ENCODE measurements at places on chromosomes 7 and 10.

DNA sequence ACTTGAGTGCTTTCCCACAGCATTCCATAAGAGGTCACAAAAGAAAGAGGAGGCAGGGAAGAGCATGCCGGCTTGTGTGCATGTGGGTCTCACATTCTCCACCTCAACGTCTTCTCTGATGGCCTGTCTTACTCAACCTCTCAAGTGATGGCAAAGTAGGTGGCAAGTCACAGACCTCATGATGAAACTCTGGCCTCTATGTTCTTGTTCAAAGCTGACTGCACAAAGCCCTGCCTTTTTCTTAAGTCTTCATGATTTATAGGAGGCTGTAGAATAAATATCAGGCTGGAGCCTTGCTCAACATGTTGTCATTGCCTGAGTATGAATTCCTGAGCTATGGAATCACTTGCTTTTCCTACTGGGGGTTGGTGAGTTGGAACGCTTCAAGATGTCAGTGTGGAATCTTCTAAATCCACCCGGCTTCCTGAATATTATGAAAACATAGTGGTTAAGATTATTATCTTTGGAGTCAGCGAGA is 213.6 kb upstream of the INHBA start:
- DNase-seq = no peak

DNA sequence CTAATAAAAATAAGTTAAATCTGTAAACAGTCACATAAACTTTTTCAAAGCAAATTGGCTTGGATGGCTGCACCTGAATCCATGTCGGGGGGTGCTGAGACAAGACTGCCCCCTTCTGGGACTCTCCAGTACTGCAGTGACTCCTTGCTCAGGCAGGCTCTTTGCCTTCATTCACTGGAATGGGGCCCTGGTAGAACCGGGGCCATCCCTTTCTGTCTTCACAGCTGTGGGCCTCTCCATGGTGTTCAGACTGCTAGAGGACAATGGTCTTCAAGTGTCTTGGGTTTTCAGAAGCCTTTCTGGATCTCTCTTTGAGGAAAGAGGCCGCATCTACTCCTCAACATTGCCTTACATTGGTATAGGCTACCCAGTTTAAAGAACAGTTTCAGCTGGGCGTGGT is 16.1 kb upstream of the IMPDH1 start:
- no peak for DNase-seq

DNA sequence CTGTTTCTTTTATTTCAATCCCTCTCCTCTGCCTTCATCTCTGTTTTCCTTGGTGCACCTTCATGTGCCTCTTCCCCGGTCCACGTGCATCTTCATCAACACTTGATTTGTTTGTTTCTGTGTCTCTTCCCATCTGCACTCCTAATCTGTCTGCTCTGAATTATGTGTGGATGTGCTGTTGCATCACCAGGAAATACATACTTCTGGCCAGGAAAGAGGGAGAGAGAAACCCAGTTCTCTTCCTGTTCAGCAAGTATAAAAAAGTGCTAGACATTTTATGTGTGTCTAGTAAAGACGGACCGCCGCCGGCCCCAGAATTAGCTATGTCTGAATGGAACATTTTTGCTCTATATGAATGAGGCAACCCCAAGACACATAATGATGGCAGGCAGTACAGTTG is 93.8 kb downstream of the CALD1 start:
- no peak for DNase-seq

DNA sequence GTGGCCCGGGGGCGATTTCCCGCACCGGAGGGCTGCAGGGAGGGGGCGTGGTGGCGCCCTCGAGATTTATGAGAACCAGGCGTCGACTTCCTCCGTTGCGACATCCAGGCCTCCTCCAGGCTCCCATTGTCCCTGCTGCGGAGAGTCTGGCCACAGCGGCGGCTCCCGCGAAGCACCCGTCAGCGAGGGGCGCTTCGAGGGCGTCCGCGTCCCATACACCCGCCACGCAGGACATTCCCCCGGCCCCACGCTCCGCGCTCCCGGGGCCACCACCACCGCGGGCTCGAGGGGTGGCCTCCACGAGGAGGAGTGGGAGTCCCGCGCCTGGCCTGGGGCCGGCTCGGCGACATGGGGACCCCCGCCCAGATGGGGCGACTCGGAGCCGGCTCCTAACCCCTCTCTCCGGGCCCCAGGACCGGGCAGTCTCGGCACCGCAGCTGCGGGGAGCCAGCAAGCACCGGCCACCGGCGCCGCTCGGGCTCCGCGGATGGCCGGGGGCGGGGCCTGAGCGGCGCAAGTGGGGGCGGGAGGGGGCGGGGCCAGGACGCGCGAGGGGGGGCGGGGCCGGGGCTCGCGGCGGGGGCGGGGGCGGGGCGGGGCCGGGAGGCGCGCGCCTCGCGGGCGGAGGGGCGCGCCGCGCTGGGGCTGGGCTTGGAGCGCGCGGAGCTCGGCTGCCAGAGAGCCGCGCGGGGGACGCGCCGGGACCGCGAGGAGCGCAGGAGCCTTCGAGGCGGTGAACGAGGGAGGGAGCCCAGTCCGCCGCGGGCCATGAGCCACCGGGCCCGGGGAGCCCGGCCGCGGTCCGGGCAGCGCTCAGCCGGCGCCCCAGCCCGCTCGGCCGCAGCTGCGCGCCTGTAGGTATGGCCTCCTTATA is at the start of gene SH2B2:
TSS of gene SH2B2 (plus strand) at position 632 of the 874 bp plus-strand sequence. CDS start 13,683 bp downstream, outside the sequence.
- DNase-seq = no peak

DNA sequence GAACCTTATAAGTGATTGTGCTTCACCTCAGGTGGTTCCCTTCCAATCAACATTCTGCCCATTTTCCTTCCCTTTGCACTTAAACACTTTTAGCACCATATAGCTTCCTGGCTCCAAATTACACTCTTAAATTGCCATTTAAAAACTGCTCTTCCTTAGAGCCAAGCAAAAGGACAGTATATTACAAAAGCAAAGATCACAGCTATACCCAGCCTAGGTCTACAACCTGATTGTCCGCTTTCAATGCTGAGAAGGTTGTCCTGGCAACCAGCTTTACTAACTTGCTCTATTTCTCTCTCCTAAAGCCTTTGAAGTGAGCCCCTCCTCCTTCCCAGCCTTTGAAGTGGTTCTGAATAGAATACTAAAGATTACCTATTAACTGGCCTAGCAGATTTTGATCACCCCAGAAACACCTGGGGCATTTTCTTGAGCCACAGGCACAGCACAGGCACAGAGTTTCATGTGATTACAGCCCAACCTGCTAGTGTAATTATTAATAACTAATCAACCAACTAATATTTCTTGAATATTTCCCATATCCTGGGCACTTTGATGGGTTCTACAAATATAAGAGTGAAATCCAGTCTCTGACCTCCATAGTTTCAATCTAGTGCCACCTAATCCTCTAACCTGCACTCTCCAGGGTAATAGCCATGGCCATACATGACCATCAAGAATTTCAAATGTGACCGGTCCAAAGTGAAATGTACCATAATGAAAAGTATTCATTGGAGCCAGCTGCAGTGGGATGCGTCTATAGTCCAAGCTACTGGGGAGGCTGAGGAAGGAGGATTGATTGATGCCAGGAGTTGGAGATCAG is 63.6 kb upstream of the TRIM24 start:
- DNase-seq = no peak

GRCh38 chr10:33037726-33038125 is 79.7 kb upstream of the ITGB1 start:
- no peak for DNase-seq

GRCh38 chr7:70829221-70830059 is 302.5 kb upstream of the GALNT17 start:
- DNase-seq = no peak

DNA sequence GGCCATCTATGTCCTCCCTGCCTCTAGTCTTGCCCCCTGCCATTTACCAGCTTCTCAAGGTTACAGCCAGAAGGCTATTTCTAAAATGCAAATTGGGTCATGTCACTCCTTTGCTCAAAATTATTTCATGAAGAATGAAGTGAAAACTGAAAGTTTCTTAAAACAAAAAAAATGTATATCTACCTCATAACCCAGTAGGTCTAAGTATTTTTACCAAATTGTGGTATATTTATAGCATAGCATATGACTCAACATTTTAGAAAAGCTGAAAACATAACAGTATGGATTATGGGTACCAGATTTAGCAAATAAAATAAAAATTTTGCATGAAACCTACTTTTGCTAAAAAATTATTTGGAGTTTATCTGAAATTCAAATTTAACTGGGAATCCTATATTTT is 78.4 kb downstream of the SLC16A9 start:
- no peak for DNase-seq

GRCh38 chr7:43764807-43765491 is 6.5 kb downstream of the BLVRA start:
- DNase-seq = no peak

GRCh38 chr10:111486346-111486745 is 409.5 kb downstream of the ADRA2A start:
- DNase-seq = no peak

All from esophagus squamous epithelium (tissue), 5 donors.